ENCODE measurements at places on chromosomes 5 and 9. TPM values are rescaled to one million over a fixed set of nuclear protein-coding genes. Genes with fewer than 3 reads are reported as not detected.

PCDHGA1 gene
- 0.39 TPM for polyA plus RNA-seq

FPGS gene
- 45.2 TPM for polyA plus RNA-seq

QRFP gene
- 0.44 TPM for polyA plus RNA-seq

SCGB3A2 gene
- polyA plus RNA-seq, result 1,496 TPM

TESK1 gene
- 44.2 TPM for polyA plus RNA-seq

GRCh38 chr5:131289738-131290137 lies 25.9 kb downstream of the CDC42SE2 start:
- no peak for DNase-seq

DNA sequence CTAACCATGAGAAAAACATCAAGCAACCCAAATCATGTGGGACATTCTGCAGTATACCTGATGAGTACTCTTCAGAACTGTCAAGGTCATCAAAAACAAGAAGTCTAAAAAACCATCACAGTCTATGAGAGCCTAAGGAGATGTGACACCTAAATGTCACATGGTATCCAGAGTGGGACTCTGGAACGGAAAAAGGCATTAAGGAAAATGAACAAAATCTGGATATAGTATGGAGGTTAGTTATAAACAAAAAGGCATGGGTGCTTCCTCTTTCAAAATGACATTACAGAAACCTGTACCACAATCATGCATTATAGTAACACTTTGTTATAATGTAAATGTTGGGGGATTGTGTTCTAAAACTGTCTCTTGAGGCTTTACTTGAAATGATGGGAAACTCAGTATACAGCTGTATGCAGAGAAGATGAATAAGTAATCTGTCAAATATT lies 47.4 kb downstream of the PRKACG start:
- no peak for DNase-seq

DNA sequence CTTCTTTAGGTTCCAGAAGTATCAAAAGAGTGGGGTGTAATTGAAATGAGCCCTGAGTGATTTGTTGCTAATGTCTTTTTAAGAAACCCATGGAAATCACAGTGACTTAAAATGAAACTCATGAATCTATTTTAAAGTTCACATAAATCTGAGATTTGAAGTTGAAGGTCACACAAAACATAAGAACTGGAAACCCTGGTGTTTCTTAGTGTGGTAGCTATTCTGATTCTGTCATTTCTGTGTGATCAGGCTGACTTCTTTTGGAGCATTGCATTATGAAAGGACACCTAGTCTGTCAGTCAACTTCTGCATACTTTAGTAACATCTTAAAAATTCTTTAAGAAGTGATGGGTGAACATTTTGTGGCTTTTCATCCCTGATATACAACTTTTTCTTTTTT lies 448.8 kb downstream of the TLE4 start:
- DNase-seq, result no peak

- DNase-seq, result peak; percentile 37
Measured at GRCh38 chr5:58854441-58854840, 271.6 kb downstream of the RAB3C start.

DNA sequence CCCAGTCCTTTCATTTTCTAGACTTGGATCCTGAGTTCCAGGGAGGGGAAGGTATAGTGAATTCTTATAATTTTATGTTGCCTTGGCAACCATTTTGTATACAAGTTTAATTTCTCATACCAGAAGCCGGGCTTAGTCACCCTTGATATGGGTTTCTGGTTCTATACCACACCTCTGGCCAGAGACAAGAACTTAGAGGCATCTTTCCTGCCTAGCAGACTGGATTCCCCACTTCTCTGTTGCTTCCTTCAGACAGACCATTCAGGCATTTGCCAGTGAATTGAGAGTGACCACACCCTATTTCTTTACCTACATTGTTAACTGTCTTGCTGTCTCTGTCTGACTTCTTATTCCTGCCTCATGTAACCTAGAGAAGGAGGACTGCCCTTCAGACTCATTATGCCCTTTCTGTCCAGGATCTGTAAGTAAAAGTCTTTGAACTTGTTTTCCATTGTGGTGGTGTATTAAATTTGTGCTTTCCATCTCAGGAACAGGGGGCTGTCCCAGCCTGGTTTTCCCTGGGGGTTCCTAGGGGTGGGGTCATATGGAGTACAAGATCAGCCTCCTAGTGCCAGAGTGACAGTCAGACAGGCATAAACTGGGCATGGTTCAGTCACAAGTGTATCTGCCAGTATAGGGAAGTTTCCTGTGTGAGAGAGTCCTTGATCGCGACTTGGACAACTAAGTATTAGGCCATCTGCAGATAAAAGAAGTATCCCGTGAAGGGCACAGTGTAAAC lies 27.4 kb downstream of the TNFSF8 start:
- no peak for DNase-seq

DNA sequence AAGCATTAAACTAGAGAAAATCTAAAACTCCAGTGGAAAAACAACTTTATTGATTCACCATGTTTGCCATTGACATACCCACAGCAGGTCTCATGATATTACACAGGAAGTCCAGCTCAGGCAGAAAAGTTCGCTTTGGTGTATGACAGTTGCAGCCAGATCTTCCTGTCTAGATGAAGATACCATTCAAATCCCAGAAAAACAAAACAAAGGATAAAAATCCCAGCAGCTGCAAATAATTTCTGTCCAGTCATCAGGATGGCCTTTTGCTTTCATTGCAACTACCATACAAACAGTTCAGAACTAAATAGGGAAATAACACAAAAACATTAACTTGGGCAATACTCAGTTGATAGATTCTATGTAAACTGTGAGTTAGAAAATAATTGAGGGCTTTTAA lies 136.0 kb upstream of the NREP start:
- no peak for DNase-seq

DNA sequence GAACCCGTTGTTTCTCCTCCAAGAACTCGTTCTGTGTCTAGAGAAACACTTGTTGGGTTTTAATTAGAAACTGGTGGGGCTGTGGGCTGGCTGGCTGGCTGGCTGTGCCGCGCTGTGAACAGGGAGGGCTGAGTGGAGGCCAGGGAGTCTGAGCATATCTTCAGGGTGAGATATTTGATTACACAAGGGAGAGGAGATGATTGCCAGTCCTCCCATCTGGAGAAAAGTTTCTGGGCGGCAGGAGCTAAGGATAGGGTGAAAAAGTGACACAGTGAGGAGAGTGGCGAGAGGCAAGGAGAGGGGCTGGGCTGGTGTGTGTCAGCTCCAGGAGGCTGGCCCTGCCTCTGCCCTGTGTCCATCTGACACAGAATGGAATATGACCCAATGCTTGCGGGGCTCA lies 63.0 kb downstream of the GDNF start:
- no peak for DNase-seq

GRCh38 chr5:78129597-78129996 lies 164.9 kb downstream of the AP3B1 start:
- DNase-seq, result no peak

GRCh38 chr5:124920909-124921666 lies 174.6 kb upstream of the ZNF608 start:
- DNase-seq, result no peak

DNA sequence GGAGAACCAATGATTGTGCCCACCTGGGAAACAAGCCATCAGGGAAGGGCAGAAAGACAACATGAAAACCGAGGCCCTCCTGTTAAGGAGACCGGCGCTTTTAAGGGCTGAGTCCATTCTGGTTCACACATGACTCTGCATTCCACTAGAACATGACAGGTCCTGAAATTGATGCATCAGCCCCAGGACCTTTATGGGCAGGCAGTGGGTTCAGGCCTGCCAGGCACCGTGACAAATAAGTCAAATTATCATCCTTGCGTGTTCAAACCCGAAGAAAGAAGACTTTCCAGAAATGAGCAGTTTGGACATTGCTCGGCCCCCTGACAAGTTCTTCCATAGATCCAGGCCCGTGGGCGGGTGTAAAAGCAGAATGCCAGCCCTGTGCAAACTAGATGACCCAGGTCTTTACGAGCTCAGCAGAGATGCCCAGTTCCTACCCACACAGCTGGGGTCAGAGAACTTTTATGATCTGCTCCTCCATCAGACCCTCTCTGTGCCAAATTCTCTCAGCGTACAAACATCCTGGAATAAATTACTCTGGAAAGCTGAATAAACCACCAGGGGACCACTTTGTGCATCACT lies 295.5 kb upstream of the WWC1 start:
- no peak for DNase-seq

DNA sequence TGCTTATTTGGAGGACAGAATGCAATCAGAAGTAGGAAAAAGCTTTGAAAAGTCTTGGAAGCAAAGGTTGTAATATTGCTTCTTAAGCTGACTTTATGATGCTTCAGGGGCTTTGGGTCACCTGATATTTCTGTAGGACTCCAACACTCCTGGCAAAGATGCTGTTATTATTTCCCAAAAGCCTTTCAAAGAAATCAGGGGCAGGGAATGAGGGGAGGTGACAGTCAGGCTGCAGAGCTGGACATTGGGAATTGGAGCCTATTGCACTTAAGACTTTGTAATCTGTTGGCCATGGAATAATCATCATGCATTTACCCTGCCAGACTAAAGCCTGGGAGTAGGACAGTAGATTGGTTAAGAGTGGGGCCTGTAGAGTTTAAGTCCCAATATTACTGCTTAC lies 168.3 kb upstream of the IL12B start:
- no peak for DNase-seq

- peak; percentile 90 for DNase-seq
Measured at GRCh38 chr9:134377976-134378375, 51.7 kb downstream of the RXRA start.

DNA sequence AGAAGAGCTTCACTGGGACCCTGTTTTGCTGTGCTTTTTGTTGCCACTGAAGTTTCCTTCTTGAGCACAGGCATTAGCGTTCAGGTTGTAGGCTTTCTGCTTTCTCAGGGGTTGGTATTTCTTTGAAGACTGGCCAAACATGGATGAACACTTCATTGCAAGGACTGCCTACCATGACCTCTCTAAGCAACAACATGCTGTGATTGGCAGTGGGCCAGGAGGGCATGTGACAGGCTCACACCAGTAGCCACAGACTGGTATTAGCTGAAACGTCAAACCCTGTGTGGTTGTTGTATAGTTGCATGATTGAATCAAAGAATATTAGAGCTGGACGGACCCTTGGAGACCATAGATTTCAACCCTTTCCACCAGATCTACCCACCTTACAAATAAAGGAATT lies 20.0 kb upstream of the MLANA start:
- DNase-seq, result peak; percentile 49

DNA sequence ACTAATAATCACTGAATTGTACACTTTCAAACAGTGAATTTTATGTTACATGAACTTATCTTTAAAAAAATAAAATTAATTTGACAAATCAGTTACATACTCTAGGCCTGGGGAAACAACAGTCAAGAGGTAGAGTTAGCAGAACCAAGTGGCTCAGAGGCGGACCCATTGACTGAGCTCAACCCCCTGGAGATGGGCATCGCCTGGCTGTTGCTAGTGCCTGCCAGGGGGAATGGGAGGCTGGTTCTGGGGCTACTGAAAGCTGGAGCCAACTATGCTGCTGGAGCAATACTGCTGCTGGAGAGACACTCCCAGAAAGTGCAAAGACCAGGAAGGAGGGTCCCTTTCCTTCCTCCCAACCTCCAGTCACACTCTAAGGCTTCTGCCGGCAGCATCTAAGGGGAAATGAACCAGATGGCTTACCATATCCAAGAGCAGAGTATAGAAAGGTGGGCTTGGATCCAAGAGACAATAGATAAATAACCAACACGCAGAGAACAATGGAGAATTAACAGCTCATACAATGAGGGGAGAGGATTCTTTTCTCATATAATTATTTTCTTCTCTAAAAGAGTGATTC lies 40.3 kb upstream of the ANKRD55 start:
- no peak for DNase-seq

DNA sequence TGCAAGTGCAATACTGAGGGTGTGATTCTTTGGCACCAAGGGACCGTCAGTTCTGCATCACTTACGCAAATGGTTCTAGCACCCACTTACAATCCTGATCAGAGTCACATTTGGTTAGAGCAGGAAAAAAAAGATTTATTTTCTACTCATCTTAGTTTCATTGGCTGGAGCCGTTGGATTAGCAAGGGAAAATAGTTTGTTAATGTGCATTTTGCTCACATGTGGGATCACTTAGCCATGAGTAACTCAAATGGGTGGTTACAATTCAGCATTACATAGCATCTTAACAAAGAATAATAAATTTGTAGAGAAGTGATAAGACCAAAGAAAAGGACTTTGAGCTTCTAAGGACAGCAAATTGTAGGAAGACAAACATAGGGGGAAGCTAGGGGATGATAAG lies 216.9 kb downstream of the AUH start:
- DNase-seq, result no peak

DNA sequence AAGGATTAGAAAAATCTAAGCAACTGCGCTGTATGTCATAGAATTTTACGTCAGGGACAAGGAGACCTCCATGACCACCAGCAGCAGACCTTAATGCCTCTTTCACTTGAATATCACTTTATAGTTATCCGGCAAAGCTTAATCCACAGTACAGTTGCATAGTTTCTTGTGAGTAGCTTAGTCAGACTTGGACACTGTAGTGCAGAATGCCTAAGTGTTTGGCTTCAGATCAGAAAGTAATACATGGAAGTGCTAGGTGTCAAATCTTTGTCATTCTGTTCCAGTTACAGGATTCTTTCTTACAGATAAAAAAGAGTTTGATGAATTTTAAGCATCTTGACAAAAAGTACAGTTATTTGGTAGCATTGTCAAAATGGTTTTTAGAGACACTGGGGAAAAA lies 239.9 kb upstream of the PAPPA start:
- no peak for DNase-seq

GRCh38 chr5:179436321-179437122 lies 91.3 kb upstream of the ADAMTS2 start:
- no peak for DNase-seq

DNA sequence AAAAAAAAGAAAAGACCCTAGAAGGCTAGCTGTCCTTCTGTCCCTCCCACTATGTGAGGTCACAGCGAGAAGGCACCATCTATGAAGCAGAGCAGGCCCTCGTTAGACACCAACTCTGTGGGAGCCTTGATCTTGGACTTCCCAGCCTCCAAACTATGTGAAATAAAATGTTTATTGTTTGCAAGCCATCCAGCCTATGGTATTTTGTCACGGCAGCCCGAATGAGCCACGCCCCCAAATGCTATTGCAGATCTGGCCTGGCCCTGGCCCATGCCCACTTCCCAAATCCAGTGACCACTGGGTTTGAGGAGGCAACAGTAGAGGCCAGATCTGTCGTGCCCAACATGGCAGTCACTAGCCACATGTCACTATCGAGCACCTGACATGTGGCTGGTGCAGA lies 10.8 kb downstream of the STK10 start:
- DNase-seq, result no peak

GRCh38 chr9:119698535-119698934 lies 329.3 kb upstream of the BRINP1 start:
- no peak for DNase-seq

GRCh38 chr9:122201641-122202040 lies 27.1 kb downstream of the LHX6 start:
- DNase-seq, result no peak

GRCh38 chr9:81804306-81804705 lies 115.0 kb upstream of the TLE1 start:
- DNase-seq, result no peak

DNA sequence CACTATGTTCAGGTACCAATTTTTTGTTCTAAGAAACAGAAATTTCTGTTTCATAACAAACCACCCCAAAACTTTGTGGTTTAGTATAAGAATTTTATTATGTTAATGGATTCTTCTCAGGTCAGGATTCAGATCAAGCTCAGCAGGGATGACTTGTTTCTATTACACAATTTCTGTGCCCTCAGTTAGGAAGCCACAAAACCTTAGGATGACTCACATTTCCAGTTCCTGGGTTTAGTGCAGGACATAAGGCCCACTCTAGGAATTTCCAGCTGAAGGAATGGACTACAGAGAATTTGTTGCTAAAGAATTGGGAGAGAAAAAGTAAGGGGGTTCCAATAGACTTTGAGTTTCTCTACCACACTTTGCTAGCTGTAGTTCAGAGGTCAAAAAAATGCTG lies 629.3 kb downstream of the ANXA1 start:
- DNase-seq, result no peak

- no peak for DNase-seq
Measured at GRCh38 chr5:179121667-179122111, 61.5 kb downstream of the ZNF354C start.

Measured in left lung (tissue), 14 donors.